ENCODE measurements at places on chromosomes 12 and 14.

DNA sequence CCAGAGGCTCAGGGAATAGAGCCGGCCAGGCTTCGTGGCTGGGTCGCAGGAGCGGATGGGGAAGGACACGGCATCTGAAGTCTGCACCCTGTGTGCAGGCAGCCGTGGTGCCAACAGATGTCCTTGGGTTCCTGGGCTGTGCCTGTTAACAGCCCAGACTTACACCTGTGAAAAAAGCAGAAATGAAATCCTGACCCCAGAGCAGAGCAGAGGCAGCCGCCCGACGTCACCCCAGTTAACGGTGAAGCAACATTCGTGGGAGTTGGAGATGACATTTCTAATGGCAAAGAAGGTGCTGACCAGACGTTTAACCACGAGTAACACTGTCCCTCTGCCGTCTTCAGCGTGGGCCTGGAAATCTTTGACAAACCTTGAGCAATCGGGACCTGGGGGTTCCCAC, 200.3 kb upstream of the DIO3 start:
- DNase-seq: no peak

GRCh38 chr12:111024205-111024801, 103.9 kb upstream of the MYL2 start:
- peak; percentile 42 for DNase-seq

DNA sequence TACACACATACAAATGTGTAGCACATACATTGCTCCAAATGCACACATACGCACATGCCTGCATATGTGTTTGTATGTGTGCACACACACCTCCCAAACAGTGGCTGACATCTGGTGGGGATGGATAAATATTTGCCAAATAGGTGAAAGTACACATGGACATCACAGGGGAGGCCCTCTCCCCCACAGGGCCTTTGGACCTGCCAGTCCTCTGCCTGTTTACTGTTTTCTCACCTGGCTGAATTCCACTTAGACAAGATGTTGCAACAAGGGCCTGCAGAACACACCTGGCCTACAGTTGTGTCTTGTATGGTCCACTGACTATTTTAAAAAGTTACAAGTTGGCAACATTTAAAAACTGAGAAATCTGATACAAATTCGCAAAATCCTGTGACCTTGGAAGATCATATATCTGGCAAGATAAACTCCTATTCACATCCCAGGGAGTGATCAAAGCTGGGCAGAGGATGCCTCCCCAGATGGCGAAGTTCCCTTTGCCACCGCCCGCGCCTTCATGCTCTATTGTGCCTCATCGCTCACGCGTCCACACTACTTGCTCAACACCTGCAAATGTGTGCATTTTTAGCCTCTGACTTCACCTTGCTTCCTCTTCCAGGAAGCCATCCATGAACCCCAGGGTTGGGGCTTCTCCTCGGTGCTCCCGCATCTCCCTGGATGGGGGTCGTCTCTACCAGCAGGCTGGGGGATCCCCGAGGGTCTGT, 118.4 kb upstream of the FZD10 start:
- DNase-seq: no peak

GRCh38 chr12:45490232-45490881, 239.1 kb upstream of the ARID2 start:
- no peak for DNase-seq

GRCh38 chr12:1204581-1205121, 213.6 kb downstream of the ERC1 start:
- no peak for DNase-seq

DNA sequence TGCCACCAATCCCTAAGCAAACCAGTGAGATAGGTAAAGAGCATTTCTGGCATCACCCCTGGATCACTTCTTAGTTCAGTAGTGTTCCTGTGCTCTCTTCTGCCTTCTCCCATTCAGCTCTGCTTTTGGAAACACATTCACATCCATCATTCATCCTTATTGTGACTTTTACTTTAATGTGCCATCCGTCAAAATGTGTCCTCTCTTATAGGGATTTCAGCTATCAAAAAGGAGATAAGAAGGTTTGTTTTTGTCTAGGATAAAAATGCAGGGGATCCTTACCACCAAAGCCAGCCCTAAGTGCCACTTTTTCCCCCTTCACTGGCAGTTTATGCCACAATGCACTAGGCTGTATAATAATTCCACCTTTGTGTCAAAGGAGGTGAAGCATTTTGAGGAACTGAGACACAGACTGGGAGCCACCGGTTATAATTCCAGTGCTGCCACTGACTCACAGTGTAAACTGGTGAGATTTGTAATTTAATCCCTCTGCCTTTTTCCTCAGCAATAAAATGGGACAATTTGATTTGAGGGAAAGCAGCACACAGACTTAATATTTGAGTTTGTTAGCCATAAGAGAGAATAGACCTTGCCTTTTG, 158.6 kb downstream of the PAX9 start:
- DNase-seq: no peak

DNA sequence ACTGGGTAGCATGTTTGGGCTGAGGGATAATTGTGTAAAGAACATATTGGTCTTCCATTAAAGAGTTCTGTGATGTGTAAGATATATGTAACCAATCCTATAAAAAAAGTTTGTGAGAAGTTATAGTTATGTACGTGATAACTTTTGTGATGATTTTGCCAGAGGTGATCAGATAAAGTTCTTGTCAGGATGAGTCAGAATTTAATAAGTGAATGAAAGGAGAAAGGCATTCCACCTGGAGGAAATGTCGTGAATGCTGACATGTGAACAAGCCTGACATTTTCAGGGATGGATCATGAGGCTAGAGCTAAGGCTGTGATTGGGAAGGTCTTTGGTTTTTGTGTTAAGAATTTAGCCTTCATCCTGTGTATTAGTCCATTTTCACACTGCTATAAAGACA, 241.5 kb downstream of the SNAPC1 start:
- no peak for DNase-seq

GRCh38 chr14:55416866-55417265, 5.2 kb upstream of the ATG14 start:
- no peak for DNase-seq

GRCh38 chr14:71250347-71250746, 343.1 kb downstream of the PCNX1 start:
- DNase-seq: no peak

DNA sequence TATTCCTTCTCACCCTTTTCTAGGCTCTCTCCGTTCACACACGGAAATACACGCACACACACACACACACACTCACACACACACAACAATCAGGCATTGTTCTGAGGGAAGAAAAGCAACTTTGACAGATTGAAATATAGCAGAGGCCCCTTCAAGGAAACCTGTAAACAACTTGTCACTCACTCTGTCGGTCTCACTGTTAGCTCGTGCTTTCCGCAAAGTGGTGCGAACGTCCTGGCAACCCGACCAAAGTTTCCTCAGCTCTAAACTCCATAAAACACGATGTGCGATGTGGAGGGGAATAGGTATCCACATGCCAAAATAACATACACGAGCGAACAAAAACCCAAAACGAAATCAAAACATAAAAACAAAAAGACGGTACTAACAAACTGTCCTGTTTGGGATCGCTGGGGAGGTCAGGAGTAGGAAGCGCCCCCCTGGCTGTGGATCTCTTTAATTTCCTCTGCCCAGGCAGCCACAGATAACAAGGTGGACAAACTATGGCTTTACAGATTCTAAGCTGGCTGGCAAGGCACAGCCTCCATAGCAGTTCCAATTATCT, 822 bp upstream of the SOX5 start:
- peak; percentile 46 for DNase-seq

GRCh38 chr14:68873376-68873775, 80.5 kb upstream of the ZFP36L1 start:
- no peak for DNase-seq

DNA sequence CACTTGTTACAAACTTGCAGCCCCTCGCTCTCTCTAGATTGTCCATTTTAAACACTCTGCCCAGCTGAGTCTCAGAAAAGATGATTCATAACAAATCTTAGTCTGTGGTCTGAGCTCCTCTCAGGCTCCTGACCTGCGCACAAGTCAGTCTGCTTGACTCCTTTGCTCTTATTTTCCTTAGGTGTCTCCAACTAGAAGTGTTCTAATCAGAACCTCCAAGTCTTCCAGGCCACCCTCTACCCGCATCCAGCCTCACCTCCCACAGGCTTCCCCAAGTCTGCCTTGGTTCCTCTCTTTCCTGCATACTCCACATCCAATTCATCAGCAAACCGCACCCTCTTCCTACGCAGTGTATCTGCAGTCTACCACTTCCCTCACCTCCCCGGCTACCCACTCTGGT, 42.4 kb upstream of the BDKRB2 start:
- DNase-seq: peak; percentile 2

DNA sequence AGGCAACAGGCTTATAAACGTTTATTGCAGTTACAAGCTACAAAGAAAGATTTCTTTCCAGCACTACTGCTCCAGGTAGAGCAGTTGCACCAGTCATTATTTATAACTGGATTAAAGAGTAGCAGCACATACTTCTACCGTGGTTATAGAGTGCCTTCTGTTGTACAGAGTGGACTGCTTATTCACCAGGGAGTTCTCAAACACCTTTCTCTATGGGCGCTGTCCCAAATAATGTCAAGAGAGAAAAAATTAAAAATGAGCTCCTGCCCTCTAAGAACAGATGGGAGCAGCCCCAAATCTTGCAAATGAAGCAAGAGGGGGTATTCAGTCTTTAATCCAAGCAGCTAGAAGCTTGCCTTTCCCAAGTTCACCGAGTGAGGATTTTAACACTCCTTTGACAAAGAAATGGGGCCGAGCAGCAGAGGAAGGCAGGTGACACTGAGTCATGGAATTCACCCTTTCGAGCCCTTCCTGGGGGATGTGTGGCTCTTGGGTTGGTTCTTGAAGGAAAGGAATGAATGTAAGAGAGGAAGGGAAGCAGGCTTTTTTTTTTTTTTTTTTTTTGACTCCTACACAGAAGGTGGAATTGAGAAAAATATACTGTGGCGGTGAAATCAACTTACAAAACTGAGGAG, 181.2 kb downstream of the PRKCH start:
- DNase-seq: no peak

- DNase-seq: no peak
Measured at GRCh38 chr12:122148657-122149056, 25.4 kb downstream of the IL31 start.

GRCh38 chr14:63614679-63615363, 26.9 kb downstream of the WDR89 start:
- DNase-seq: no peak

GRCh38 chr14:24430682-24431568, 1.2 kb downstream of the KHNYN start:
- DNase-seq: peak; percentile 69

- DNase-seq: no peak
Measured at GRCh38 chr12:41264281-41264680, 76.2 kb downstream of the PDZRN4 start.

DNA sequence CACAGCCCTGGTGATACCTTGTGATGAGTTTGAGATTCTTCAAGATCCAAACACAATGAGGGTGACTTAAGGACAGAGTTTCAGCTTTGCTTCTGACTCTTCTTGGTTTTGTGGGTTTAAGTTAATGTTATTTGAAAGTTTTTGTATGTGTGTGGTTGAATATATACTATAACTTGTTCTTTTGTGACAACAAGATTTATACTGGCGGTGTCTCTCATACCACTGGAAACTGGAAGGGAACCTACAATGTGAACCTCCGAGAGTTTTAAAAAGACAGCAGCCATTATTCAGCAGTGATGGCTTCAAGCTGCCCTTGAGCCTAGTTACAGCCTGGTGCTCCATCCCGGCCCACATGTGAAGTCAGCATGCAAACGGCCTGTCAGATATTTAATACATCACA, 87.9 kb upstream of the IGF1 start:
- peak; percentile 28 for DNase-seq

DNA sequence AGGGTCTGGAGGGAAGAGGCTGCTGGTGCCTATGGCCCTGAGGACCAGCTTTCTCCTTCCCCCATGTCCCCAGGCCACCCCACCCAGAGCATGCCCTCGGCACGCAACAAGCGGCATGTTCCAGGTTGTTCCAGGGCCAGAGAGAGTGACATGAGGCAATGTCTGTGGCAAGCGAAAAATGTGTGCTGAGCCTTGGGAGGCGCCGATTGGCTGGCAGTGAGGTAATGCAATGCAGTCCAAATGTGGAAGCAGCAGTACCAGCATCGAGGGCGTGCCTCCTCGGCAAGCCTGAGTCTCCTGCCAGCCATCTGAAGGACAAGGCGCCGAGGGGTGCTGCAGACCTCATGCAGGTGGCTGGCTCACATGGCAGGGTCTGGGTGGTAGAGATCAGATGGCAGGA, 423.8 kb downstream of the NRXN3 start:
- DNase-seq: no peak

GRCh38 chr14:104806625-104807465, 5.9 kb downstream of the ZBTB42 start:
- no peak for DNase-seq
